Stimulated activated CD4-positive, alpha-beta T cell treated with anti-CD3 and anti-CD28 coated beads, Interleukin-15, amount 100 ng/mL, for 24 hours (primary cell): ENCODE measurements at places on chromosomes 11 and 22.

DNA sequence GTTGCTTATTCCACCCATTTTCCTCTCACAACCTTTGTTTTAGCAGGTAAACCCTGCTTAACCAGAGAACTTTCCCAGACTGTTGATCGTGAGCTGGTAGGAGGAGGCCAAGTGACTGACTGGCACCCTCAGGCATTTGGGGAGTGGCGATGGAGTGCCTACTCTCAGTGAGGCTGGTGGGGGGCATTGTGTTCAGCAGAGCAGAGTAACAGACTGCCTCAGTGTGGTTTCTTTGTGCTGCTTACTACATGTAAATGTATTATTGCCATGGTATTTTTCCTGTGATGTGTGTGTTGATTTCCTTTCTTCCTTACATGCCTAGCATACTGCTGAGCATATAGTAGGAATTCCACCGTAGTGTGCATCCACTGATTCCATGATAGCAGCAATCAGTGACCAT is 2.6 kb downstream of the MARK2 start:
- DNase-seq: no peak

GRCh38 chr11:63877658-63878241 is 38.8 kb downstream of the MARK2 start:
- no peak for DNase-seq

- no peak for DNase-seq
Measured at GRCh38 chr11:38416141-38416540, 1818.1 kb upstream of the RAG2 start.

DNA sequence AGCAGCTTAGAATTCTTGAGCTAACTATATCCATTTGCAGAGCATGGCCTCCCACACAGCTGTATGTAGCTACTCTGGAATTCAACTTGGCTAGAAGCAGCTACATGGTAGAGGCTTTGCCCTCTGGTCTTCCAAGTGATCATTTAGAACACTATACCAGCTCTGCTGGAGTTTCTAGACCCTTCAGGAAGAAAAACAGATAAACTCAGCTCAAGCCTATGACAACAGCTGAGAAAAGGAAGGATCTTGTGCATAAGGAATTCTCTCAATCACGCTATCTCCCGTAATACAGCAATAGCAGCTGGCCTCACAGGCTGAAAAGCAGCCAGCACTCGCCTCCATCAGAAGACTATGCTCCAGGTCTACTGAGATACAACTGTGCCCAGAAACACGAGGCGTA is 50.6 kb upstream of the APOA1 start:
- DNase-seq: no peak

DNA sequence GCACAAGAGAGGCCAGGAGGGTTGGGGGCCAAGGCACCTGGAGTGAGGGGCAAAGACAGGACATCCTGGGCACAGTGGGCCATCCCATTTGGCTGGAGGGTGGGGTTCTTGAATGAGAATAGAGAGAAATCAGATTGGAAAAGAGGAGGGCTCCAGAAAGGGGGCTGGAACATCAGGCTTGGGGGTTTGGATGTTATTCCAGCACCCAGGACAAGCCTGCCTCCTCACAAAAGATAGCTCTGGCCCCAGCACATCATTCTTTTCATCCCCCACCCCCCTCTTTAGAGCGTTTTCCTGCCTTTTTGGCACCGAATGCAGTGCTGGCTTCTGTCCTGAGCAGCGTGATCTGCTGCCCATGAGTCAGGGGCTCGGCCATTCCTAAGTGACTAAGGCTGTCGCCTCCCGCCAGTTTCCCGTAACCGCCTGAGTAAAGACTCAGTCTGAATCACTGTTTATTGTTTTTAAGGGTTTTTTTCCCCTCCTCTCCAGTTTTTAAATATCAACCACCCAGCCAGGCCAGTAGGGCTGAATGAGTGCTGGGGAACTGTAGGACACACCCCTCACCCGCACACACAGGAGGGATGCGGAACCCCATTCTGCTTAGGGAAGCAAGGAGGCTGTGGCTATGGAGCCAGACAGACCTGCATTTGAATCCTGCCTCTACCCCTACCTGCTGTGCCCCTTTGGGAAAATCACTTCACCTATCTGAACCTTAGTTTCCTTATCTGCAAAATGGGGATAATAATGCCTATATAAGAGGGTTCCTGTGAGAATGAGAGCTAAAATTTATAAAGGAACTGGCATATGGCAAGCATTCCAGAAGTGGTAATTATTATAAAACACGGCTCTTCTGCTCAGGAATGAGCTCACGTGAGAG is 32.4 kb upstream of the NAV2 start:
- no peak for DNase-seq
